CD8-positive, alpha-beta memory T cell (primary cell): ENCODE measurements at places on chromosomes 3 and 15.
A peak's percentile ranks its signal among the peaks of the same experiment; 100 is the strongest.

DNA sequence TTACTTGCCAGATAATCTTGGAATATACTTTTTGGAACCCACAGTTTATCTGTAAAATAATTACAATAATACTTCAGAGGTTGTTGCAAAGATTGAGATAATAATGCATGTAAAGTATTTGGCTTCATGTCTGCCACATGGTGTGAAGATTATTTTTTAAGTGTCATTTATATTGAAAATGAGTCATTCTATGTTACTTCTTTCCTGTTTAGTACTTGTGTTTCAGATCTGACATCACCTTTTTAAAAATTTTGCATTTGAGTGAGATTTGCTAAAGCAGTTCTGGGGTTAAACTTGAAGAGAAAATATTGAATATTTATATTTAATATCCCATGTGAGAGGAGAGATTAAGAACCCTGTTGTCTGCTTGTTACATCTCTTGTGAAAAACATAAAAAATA is 31.2 kb downstream of the IQGAP1 start:
- DNase-seq: no peak

- no peak for DNase-seq
These were observed 49.4 kb upstream of the FLNB start for GRCh38 chr3:57958642-57959422.

DNA sequence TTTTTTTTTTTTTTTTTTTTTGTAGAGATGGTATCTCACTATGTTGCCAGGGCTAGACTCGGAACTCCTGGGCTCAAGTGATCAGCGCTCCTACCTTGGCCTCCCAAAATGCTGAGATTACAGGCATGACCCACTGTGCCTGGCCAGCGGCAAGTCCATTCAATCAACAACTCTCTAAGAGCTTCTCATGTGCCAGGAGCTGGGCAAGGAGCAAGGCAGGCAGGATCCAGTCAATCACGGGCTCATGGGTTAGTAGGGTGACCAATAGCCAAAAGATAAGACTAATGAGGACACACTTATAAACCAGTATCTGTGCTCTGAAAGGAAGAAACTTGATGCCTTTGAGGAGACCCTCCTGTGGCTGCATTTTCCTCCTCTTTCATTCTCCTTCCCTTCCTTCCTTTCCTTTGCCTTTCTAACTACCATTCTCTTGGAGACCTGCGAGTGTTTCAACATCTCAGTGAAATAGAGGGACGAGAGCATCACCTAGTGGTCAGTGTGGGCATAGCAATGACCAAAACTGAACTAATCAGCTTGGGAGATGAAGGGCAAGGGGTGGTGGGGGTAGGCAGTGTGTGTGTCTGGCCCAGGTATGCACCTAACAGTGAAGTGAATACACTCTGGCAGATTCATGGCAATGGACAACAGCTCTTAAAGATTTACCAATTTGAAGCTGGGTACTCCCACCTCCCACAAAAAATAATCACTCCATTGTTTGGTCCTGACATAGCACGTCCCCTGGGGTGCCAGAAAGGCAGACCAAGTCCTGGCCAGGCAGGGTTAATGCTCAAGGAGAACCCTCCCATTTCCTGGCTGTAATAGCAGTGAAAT is 6.3 kb downstream of the RPP25 start:
- peak; percentile 64 for DNase-seq

- DNase-seq: no peak
These were observed 33.1 kb downstream of the TP63 start for GRCh38 chr3:189664311-189664710.

- no peak for DNase-seq
These were observed 10.0 kb upstream of the ST8SIA2 start for GRCh38 chr15:92383519-92384324.
